ENCODE measurements at places on chromosomes 11 and 22.

GRCh38 chr11:70637949-70638583, 239.7 kb downstream of the CTTN start:
- H3K27me3 ChIP-seq: no peaks in the 10 kb centered on the region
- H3K4me3 ChIP-seq: no peak overlapping the region
- H3K4me1 ChIP-seq: no peaks in the 10 kb centered on the region
- H3K27ac ChIP-seq: no peak overlapping the region

- no peak overlapping the region for H3K27ac ChIP-seq
- peaks cover 2% of the 10 kb centered on the region for H3K4me1 ChIP-seq
- H3K4me3 ChIP-seq: no peak overlapping the region
- DNase-seq: no peak
- H3K27me3 ChIP-seq: peaks cover 3% of the 10 kb centered on the region
- H3K36me3 ChIP-seq: no peaks in the 10 kb centered on the region
Measured at GRCh38 chr11:76658231-76658630, 12.3 kb downstream of the LRRC32 start.

- H3K4me1 ChIP-seq: peaks cover 2% of the 10 kb centered on the region
- no peak for DNase-seq
- H3K27me3 ChIP-seq: no peaks in the 10 kb centered on the region
- H3K36me3 ChIP-seq: no peaks in the 10 kb centered on the region
- H3K27ac ChIP-seq: no peak overlapping the region
- no peak overlapping the region for H3K4me3 ChIP-seq
Measured at GRCh38 chr11:26675233-26675928, 46.5 kb downstream of the SLC5A12 start.

GRCh38 chr11:10326012-10326964, 21.4 kb downstream of the ADM start:
- no peaks in the 10 kb centered on the region for H3K36me3 ChIP-seq
- H3K27me3 ChIP-seq: no peaks in the 10 kb centered on the region
- H3K4me3 ChIP-seq: no peak overlapping the region
- peaks cover 53% of the 10 kb centered on the region for H3K4me1 ChIP-seq
- DNase-seq: no peak

DNA sequence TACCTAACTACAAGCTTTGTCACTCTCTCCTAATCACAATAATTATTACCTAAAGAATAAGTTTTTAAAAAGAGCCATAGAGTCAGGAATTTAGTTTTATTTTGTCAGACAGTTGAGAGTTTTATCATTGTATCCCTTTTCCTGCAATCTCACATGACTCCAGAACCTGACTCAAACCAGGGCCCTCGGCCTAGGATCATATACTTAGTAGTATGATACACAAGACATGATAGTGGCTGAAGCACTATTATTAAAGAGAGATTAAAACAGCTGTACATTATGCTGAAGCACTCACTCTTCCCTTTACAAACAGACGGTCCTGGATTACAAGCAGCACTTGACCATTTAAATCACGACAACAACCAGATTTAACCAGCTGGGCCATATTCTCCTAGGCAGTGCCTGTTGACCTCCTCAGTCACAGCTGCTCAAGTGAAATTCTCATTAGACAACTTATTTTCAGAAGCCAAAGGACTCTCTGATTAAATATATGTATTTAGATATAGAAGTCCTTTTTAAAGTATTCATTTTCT, 44.0 kb downstream of the SOX6 start:
- no peak overlapping the region for H3K27ac ChIP-seq
- peaks cover 19% of the 10 kb centered on the region for H3K27me3 ChIP-seq
- no peaks in the 10 kb centered on the region for H3K36me3 ChIP-seq
- no peak for DNase-seq

DNA sequence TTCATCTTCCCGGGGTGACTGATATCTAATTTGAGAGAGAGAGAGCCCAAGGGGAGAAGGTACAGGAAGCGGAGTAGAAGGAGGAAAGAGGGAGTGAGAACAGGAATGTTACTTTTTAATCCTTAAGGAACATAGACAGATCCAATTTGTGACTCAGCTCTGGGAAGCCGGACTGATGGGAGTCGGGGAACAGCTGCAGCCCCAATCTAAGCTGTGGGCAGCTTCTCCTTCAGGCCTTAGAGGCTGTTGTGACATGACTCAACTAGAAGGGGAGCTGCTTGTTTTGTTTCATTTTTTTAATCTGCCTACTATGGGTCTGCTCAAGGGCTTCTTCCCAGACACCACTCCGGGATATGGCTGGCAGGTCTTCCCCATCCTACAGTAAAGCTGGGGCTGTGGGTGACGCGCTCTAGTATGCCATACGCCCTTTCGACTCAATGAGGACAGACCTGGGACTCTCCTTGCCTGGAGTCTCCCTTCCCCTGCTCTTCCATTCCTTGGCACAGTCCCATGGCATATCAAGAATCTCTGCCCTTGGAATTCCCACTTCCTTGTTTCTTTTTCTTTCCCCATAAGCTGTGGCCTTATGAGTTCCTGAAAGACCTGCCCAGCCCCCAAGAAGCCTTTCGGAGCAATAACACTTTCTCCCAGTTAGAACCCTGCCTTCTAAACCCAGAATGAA, 103.3 kb upstream of the AKIP1 start:
- peaks cover 33% of the 10 kb centered on the region for H3K4me1 ChIP-seq
- H3K4me3 ChIP-seq: no peak overlapping the region
- H3K36me3 ChIP-seq: peaks cover 2% of the 10 kb centered on the region
- H3K27ac ChIP-seq: no peak overlapping the region

GRCh38 chr11:86978247-86978646, 23.1 kb upstream of the FZD4 start:
- H3K27ac ChIP-seq: no peak overlapping the region
- H3K36me3 ChIP-seq: peaks cover 3% of the 10 kb centered on the region
- DNase-seq: no peak
- no peak overlapping the region for H3K4me3 ChIP-seq
- H3K4me1 ChIP-seq: peaks cover 4% of the 10 kb centered on the region

- H3K4me1 ChIP-seq: peaks cover 21% of the 10 kb centered on the region
- H3K36me3 ChIP-seq: no peaks in the 10 kb centered on the region
- H3K27me3 ChIP-seq: peaks cover 25% of the 10 kb centered on the region
- peak overlapping the region; percentile 83 for H3K4me3 ChIP-seq
- peak overlapping the region; percentile 92 for H3K27ac ChIP-seq
Measured at GRCh38 chr22:39242595-39243438, 2.0 kb downstream of the PDGFB start.

- H3K36me3 ChIP-seq: no peaks in the 10 kb centered on the region
- H3K27ac ChIP-seq: no peak overlapping the region
- no peaks in the 10 kb centered on the region for H3K27me3 ChIP-seq
- DNase-seq: no peak
Measured at GRCh38 chr11:99968336-99968735, 718.8 kb upstream of the ARHGAP42 start.

DNA sequence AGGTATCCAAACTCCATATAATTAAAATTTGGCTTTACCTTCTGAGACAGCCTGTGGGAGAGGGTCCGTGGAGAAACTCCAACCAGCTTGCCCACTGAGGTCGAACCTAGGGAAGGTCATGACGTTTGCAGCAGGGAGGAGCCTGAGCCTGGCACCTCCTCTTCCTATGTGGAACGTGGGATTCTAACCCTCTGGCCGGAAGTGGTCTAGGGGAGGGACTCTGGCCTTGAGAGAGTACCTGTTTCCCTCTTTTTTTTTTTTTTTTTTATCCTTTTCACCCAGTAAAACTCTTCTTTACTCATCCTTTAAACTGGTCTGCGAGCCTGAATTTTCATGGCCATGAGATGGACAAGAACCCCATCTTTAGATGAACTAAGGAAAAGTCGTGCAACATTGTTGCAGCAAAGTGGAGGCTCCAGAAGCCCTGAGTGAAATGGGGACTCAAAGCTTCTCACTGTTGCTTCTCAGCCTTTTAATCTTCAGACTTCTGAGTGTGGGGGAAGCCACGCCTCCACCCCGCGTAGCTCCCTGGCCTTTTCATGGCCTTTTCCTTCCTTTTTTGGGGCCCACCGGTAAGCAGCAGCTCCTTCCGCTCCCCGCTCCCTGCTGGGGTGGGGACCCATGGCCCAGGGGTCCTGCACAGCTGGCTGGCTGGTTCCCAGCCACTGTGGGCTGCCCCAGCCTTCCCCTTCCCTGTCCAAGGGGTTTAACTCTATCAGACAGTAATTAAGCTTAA, 1359.9 kb downstream of the LRRC4C start:
- H3K27me3 ChIP-seq: no peaks in the 10 kb centered on the region
- no peak overlapping the region for H3K27ac ChIP-seq
- H3K4me1 ChIP-seq: no peaks in the 10 kb centered on the region
- no peak for DNase-seq

GRCh38 chr11:78977009-78977408, 402.3 kb upstream of the NARS2 start:
- H3K4me1 ChIP-seq: no peaks in the 10 kb centered on the region
- H3K27me3 ChIP-seq: no peaks in the 10 kb centered on the region
- H3K4me3 ChIP-seq: no peak overlapping the region
- H3K36me3 ChIP-seq: no peaks in the 10 kb centered on the region
- DNase-seq: no peak

DNA sequence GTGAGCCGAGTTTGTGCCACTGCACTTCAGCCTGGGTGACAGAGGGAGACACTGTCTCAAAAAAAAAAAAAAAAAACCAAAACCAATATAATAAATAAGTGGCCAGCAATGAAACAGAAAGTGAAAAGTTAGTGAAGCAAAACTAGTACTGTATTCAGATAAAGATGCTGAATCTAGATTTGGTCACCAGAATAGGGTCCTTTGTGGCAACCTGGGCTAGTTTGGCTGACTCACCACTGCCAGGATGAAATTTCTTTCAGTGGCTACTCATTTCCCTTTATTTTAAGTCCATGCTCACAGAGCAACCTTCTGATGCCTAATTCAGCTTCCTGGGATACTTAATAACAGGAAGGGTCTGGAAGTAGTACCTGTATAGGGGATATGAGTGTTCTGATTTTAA, 26.0 kb downstream of the LIMK2 start:
- no peak overlapping the region for H3K4me3 ChIP-seq
- H3K27ac ChIP-seq: no peak overlapping the region
- H3K4me1 ChIP-seq: peaks cover 1% of the 10 kb centered on the region
- peaks cover 5% of the 10 kb centered on the region for H3K36me3 ChIP-seq
- no peak for DNase-seq
- H3K27me3 ChIP-seq: no peaks in the 10 kb centered on the region

- H3K36me3 ChIP-seq: peaks cover 11% of the 10 kb centered on the region
- H3K4me1 ChIP-seq: no peaks in the 10 kb centered on the region
- H3K4me3 ChIP-seq: no peak overlapping the region
- no peaks in the 10 kb centered on the region for H3K27me3 ChIP-seq
- no peak for DNase-seq
- H3K27ac ChIP-seq: no peak overlapping the region
Measured at GRCh38 chr22:20783844-20784723, 10.2 kb downstream of the SERPIND1 start.

GRCh38 chr11:12717851-12718291, 43.6 kb downstream of the TEAD1 start:
- H3K27me3 ChIP-seq: no peaks in the 10 kb centered on the region
- no peak overlapping the region for H3K27ac ChIP-seq
- H3K4me1 ChIP-seq: peaks cover 45% of the 10 kb centered on the region
- no peak for DNase-seq

DNA sequence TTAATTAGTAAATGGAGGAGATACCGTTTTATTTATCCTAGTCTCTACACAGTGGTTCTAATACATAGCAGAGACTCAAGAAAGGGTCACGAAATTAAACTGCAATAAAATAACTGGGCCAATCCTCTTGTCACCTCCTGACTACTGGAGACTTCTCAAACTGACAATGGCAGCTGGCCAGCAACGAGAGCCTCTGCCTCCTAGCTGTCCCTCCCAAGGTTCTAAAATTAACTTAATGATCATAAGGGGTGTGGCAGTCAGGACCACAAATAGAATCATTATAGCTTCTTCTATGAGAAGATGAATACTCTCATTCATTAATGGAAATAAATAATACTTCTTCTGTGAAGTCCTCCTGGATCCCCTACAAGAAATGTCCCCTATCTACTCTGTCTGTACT, 63.8 kb upstream of the APOA1 start:
- H3K4me3 ChIP-seq: no peak overlapping the region
- no peaks in the 10 kb centered on the region for H3K4me1 ChIP-seq
- H3K27ac ChIP-seq: no peak overlapping the region
- DNase-seq: no peak
- no peaks in the 10 kb centered on the region for H3K27me3 ChIP-seq

DNA sequence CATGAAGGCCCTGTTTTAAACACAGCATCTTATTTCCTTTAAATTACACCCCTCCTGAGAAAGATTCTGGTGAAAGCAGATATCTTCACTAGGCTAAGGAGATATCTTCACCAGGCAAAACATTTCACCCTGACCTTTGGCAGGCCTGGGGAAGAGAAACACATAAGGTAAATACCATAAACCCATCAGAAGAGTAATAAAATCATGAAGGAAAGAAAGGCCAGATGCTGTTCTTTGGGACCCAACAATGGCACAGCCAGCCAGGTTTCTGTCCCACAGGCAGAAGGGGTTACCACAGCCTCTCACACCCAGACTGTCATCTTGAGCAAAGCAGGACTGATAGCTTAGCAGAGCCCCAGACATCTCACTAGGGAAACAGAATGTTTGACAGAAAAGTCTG, 125.4 kb downstream of the CCDC34 start:
- H3K4me1 ChIP-seq: peaks cover 5% of the 10 kb centered on the region
- H3K27ac ChIP-seq: no peak overlapping the region
- DNase-seq: no peak
- H3K27me3 ChIP-seq: no peaks in the 10 kb centered on the region
- H3K36me3 ChIP-seq: no peaks in the 10 kb centered on the region

DNA sequence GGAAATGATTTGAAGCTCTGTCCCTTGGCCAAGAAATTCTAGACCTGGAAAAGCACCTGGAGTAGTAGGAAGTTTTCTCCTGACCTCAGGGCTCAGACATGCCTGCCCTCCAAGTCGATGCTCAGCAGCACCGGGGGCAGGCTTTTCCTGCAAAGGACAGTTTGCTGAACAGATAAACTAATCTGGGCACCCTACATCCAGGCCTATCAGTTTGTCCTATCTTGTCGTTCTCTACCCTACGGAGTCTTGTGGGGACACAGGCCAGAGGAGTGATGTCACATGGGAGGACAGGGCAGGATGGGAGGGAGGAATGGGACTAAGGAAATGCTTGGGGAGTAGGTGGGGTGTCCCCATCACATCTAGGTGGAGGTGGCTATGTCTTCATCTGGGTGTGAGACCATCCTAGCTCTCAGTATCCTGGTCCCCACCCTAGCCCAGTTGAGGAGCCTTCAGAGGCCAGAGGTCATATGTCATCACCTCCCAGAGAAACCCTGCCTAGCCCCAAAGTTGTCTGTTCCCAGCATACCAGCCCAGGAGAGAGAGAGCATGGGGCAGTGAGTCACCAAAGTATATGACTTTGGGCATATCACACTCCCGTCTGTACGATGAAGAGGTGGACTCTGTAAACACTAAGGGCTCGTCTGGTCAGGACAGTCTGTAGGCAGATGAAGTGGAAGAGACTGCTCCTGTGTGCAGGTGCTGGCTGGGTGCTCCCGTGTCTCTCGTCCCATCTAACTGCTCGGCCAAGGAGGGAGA, 18.1 kb upstream of the FCHSD2 start:
- H3K36me3 ChIP-seq: no peaks in the 10 kb centered on the region
- no peak overlapping the region for H3K27ac ChIP-seq
- peaks cover 2% of the 10 kb centered on the region for H3K4me1 ChIP-seq

GRCh38 chr11:118514103-118514502, 13.2 kb upstream of the TTC36 start:
- H3K4me1 ChIP-seq: no peaks in the 10 kb centered on the region
- H3K27ac ChIP-seq: peak overlapping the region; percentile 5
- peaks cover 28% of the 10 kb centered on the region for H3K36me3 ChIP-seq
- no peak overlapping the region for H3K4me3 ChIP-seq
- DNase-seq: no peak
- no peaks in the 10 kb centered on the region for H3K27me3 ChIP-seq

GRCh38 chr11:80900265-80900664, 1459.4 kb upstream of the TENM4 start:
- H3K36me3 ChIP-seq: no peaks in the 10 kb centered on the region
- DNase-seq: no peak
- H3K27ac ChIP-seq: no peak overlapping the region
- H3K27me3 ChIP-seq: no peaks in the 10 kb centered on the region

Measured in progenitor cell of endocrine pancreas (in vitro differentiated cells).